ENCODE measurements at places on chromosomes 4 and X.

GRCh38 chrX:38563030-38563429 is 1.7 kb downstream of the TSPAN7 start:
- no peak for DNase-seq

DNA sequence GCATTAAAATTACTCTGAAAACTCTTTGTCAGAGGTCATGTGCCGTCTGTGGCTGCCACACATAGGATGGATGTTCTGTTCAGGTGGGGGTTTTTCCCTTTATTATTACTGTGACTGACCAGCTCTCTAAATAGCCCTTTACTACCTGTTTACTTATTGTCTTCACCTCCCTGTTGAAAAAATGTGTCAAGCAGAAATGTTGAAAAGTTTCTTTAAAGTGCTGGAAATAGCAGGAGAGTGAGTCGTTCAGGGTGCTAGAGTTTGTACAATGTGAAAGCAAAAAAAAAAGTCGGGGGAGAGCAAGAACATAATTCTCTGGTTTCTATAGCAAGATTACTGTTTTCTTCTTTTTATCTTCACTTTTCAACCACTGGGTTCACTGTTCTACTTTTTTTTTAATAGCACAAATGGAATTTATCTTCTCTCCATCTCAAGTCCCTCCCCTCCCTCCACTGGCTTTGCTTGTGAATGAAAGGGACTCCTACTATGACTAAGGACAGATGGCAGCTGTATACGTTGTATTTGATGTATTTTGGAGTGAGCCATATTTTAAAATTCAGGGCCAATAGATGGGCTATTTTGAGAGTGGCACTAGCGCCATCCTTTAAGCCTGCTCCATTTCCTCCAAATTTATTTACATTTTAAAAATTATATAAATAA is 33.3 kb downstream of the ARX start:
- no peak for DNase-seq

- no peak for DNase-seq
Measured at GRCh38 chrX:50941638-50942037, 31.1 kb downstream of the BMP15 start.

DNA sequence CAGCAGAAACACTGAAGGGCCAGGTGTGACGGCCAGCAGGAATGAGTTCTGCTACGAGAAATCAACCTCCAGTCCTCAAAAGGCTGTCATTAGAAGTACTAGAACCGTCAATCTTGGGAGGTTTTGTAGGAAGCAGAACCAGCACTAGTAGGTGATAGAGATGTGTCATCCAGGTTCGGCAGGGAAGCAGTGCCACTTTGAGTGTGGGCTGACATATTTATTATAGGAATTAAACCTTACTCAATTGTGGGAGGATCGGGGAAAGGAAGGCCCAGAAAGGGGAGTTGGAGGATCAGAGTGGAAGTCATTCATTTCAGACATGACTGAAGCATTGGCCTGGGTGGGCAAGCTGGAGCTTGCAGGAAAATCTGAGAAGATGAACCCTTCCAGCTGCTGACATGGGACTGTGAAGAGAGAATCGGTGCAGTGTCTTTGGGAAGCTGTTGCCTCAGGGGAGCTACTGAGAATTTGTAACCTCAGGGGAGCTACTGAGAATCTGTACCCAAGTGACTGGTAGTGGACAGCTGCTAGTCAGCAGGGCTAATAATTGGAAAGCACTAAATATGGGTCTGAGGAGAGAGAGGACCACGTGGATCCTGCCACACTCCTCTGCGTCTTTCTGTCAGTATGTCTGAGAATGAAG is 177.4 kb downstream of the SPRY1 start:
- no peak for DNase-seq

DNA sequence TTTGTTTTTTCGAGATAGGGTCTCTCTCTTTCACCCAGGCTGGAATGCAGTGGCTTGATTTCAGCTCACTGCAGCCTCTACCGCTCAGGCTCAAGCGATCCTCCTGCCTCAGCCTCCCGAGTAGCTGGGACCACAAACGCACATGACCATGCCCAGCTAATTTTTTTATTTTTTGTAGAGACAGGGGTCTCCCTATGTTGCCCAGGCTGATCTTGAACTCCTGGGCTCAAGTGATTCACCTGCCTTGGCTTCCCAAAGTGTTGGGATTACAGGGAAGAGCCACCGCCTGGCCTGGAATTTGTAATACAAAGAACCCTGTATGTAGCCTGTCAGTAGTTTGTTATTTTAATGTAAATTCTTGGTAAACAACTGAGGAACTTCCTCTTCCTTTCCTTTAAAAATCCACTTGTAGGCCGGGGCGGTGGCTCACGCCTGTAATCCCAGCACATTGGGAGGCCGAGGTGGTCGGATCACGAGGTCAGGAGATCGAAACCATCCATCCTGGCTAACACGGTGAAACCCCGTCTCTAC is 119.5 kb downstream of the PHKA2 start:
- DNase-seq: no peak
